ENCODE measurements at places on chromosomes 7 and 10.

DNA sequence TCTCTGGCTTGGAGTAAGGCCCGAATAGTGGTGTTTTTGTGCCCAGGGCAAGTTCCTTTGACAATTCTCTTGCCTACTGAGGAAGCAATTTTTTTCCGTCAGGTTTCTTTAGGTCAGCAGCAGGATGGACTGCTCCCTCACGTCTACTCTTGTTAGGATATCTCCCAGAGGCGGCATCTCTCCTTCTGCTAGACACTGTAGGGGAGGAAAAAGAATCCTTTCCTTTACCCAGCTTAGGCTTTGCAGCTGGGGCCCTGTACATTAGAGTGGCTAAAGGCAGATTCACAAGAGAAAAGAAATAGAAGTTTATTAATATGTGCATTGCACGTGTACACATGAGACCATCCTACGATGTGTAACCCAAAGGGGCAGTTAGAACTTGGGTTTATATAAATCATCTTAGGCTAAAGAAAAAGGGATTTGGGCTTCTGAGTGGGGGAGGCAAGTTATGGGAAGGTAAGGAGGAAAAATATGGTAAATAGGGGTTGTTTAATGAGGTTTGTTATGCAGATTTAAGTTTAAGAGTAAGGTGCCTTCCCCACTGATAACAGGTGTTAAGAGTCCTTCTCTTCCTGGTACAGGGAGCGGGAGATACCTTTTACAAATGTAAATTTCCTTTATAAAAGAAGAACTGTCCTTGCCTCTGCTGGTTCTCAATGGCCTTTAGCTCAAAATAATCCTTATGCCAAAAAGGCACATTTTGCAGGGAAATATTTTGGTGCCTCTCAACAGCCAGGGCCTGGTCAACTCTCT, 156.4 kb downstream of the AOAH start:
- H3K36me3 ChIP-seq, result peaks cover 40% of the 10 kb centered on the region
- H3K4me1 ChIP-seq, result peaks cover 18% of the 10 kb centered on the region
- no peak overlapping the region for H3K27ac ChIP-seq
- DNase-seq, result no peak

GRCh38 chr10:36003688-36004087, 361.6 kb upstream of the FZD8 start:
- DNase-seq, result no peak
- no peaks in the 10 kb centered on the region for H3K4me1 ChIP-seq
- H3K4me3 ChIP-seq, result no peak overlapping the region
- H3K36me3 ChIP-seq, result no peaks in the 10 kb centered on the region
- H3K27me3 ChIP-seq, result no peaks in the 10 kb centered on the region
- H3K27ac ChIP-seq, result no peak overlapping the region

DNA sequence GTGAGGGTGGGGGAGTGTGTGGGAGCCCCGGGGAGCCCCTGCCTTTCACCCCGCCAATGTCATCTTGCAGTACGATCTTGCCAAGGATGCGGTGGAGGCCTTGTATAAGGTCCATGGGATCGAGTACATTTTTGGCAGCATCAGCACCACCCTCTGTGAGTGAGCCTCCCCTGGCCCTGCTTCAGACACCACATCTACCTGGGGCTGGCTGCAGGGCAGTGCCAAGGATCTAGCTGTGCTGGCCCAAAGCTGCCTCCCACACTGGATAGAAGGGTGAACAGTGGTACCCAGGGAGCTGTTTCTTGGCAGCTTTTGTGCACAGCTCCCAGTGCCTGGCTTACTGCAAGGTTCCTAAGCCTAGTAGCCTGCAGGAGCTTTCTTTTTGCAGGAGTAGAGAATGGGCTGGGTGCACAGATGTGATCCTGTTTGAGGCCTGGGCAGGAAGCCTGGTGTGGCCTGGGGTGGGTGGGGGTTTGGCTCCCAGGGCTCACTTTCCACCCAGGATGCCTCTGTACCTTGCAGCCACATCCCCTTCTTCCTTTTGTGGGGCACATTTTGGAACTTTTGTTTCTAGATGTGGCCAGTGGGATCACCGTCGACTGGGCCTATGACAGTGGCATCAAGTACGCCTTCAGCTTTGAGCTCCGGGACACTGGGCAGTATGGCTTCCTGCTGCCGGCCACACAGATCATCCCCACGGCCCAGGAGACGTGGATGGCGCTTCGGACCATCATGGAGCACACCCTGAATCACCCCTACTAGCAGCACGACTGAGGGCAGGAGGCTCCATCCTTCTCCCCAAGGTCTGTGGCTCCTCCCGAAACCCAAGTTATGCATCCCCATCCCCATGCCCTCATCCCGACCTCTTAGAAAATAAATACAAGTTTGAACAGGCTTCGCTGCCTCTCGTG, 12.2 kb upstream of the CPA1 start:
- H3K27ac ChIP-seq, result no peak overlapping the region
- no peaks in the 10 kb centered on the region for H3K36me3 ChIP-seq
- DNase-seq, result no peak
- no peaks in the 10 kb centered on the region for H3K4me1 ChIP-seq

- no peak for DNase-seq
- H3K27ac ChIP-seq, result no peak overlapping the region
- H3K4me1 ChIP-seq, result no peaks in the 10 kb centered on the region
- H3K27me3 ChIP-seq, result no peaks in the 10 kb centered on the region
- no peaks in the 10 kb centered on the region for H3K36me3 ChIP-seq
Measured at GRCh38 chr10:34216348-34216945, 598.6 kb downstream of the PARD3 start.

- H3K27me3 ChIP-seq, result no peaks in the 10 kb centered on the region
- no peak for DNase-seq
- H3K4me1 ChIP-seq, result no peaks in the 10 kb centered on the region
- H3K4me3 ChIP-seq, result no peak overlapping the region
- H3K36me3 ChIP-seq, result peaks cover 64% of the 10 kb centered on the region
Measured at GRCh38 chr10:6465437-6465836, 114.6 kb downstream of the PRKCQ start.

DNA sequence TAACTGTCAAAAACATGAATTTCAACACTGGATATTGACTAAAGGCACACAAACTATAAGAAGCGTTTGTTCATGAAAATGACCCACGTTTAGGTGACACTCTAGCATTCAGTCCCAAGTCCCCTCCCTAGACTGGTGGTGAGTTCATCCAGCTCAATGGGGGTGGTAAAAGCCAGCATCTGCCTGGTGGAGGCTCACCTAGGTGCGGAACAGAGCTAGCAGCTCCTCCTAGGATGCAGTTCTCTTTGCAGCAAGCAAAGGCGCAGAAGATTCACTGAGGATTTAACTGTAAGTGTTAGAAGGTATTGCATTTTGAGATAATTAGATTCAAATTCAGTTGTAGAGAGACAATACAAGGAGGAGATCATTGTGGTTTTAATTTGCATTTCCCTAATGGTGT, 87.6 kb downstream of the VSTM2A start:
- H3K4me1 ChIP-seq, result no peaks in the 10 kb centered on the region
- DNase-seq, result no peak
- no peak overlapping the region for H3K27ac ChIP-seq
- no peaks in the 10 kb centered on the region for H3K36me3 ChIP-seq
- H3K4me3 ChIP-seq, result no peak overlapping the region
- H3K27me3 ChIP-seq, result no peaks in the 10 kb centered on the region

GRCh38 chr7:131131746-131132431, 195.8 kb upstream of the MKLN1 start:
- no peaks in the 10 kb centered on the region for H3K27me3 ChIP-seq
- H3K4me1 ChIP-seq, result no peaks in the 10 kb centered on the region
- no peak for DNase-seq

DNA sequence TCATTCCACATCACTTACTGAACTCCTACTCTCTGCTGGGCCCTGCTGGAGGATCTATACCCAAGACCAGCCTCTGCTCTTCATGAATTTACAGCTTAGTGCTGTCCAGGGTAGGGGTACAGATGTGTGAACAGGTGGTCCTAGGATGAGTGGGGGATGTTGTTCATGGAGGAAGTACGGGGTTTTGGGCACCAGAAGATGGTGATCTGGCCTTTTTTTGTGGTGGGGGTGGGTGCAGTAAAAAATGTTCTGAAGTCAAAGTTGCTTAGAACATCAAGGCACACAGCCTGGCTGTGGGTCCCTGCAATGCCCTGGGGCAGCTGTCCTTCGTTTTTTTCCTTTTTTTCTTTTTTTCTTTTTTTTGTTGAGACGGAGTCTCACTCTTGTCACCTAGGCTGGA, 34.2 kb upstream of the GNA12 start:
- H3K4me3 ChIP-seq, result no peak overlapping the region
- no peak for DNase-seq
- H3K27me3 ChIP-seq, result no peaks in the 10 kb centered on the region

DNA sequence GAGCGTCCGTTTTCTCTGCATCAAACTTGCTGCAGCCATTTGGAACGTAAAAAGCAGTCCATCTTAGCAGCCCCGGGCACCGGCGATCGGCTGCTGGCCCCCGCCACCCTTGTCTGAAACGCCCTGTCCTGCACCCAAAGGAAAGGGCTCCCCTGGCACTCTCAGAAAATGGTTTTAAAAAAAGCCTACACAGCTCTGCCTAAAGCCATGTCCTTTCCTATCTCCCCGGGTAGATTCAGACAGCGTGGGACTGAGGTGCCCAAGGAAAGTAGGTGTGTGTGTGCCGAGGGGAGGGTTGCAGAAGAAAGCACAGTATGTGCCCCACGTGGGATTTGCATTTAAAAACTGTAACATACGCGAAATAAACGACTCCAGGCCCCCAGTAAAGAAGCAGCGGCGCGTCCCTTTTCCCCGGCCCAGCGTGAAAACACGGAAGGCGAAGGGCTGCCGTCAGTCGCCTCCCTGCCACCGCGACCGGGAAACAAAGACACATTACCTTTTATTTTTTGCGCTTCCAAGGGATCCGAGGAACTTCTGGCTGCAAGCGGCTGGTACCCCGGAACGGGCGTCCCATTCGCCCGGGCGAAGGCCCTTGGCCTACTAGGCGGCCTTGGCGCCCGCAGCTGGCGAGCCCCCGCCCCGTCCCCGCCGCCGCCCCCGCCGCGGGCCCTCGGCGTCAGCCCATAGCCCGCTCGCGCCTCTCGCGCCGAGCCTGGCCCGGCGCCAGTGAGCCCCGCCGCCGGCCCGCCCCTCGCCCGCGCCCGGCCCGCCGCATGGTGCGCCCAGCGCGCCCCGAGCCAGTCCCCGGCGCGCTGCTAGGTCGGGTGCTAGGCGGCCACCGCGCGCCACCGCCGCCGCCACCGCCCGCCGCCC, 304.6 kb downstream of the PRPF18 start:
- no peak for DNase-seq
- H3K36me3 ChIP-seq, result no peaks in the 10 kb centered on the region

GRCh38 chr10:6490614-6491013, 89.5 kb downstream of the PRKCQ start:
- peaks cover 60% of the 10 kb centered on the region for H3K4me1 ChIP-seq
- no peaks in the 10 kb centered on the region for H3K27me3 ChIP-seq
- H3K36me3 ChIP-seq, result peaks cover 68% of the 10 kb centered on the region
- no peak for DNase-seq
- no peak overlapping the region for H3K4me3 ChIP-seq
- H3K27ac ChIP-seq, result peak overlapping the region; percentile 99

- no peak overlapping the region for H3K27ac ChIP-seq
- DNase-seq, result no peak
- no peaks in the 10 kb centered on the region for H3K4me1 ChIP-seq
- no peak overlapping the region for H3K4me3 ChIP-seq
- H3K36me3 ChIP-seq, result no peaks in the 10 kb centered on the region
- no peaks in the 10 kb centered on the region for H3K27me3 ChIP-seq
Measured at GRCh38 chr10:51289519-51289918, 215.2 kb downstream of the PRKG1 start.

GRCh38 chr10:77939561-77940001, 13.0 kb upstream of the DLG5 start:
- H3K4me3 ChIP-seq, result no peak overlapping the region
- H3K27ac ChIP-seq, result no peak overlapping the region
- no peaks in the 10 kb centered on the region for H3K27me3 ChIP-seq

- no peaks in the 10 kb centered on the region for H3K4me1 ChIP-seq
- DNase-seq, result no peak
- no peaks in the 10 kb centered on the region for H3K36me3 ChIP-seq
Measured at GRCh38 chr10:122454603-122455080, at the start of gene ARMS2. TSS of gene ARMS2 (plus strand) at chr10:122454653. CDS start at chr10:122454728, 75 bp downstream.

GRCh38 chr10:131314799-131315198, 3.3 kb upstream of the TCERG1L start:
- H3K27me3 ChIP-seq, result peaks cover 3% of the 10 kb centered on the region
- peaks cover 5% of the 10 kb centered on the region for H3K4me1 ChIP-seq
- no peak for DNase-seq
- no peak overlapping the region for H3K27ac ChIP-seq
- no peak overlapping the region for H3K4me3 ChIP-seq

DNA sequence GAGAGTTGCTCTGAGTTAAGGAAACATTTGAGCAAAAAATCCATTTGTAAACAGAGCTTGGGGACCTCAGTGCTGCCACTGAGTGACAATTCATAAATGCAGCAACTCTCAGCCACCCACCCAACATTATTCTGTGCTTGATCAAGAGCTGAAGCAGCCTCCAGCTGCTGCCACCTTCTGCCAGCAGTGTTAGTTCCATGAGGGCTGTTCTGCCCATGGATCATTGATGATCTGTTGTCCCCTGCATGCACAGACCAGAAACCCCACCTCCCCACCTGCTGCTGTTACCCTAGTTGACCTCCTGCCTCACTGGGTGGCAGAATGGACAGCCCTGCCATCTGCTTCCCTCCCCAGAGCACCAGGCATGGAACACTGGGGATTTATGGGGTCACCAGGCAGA, 305.4 kb downstream of the KCNMA1 start:
- no peaks in the 10 kb centered on the region for H3K4me1 ChIP-seq
- no peaks in the 10 kb centered on the region for H3K36me3 ChIP-seq
- H3K27ac ChIP-seq, result no peak overlapping the region

- H3K27ac ChIP-seq, result no peak overlapping the region
- no peak for DNase-seq
- no peaks in the 10 kb centered on the region for H3K27me3 ChIP-seq
- H3K36me3 ChIP-seq, result peaks cover 48% of the 10 kb centered on the region
- H3K4me1 ChIP-seq, result no peaks in the 10 kb centered on the region
Measured at GRCh38 chr7:16619979-16620408, 25.6 kb downstream of the ANKMY2 start.

DNA sequence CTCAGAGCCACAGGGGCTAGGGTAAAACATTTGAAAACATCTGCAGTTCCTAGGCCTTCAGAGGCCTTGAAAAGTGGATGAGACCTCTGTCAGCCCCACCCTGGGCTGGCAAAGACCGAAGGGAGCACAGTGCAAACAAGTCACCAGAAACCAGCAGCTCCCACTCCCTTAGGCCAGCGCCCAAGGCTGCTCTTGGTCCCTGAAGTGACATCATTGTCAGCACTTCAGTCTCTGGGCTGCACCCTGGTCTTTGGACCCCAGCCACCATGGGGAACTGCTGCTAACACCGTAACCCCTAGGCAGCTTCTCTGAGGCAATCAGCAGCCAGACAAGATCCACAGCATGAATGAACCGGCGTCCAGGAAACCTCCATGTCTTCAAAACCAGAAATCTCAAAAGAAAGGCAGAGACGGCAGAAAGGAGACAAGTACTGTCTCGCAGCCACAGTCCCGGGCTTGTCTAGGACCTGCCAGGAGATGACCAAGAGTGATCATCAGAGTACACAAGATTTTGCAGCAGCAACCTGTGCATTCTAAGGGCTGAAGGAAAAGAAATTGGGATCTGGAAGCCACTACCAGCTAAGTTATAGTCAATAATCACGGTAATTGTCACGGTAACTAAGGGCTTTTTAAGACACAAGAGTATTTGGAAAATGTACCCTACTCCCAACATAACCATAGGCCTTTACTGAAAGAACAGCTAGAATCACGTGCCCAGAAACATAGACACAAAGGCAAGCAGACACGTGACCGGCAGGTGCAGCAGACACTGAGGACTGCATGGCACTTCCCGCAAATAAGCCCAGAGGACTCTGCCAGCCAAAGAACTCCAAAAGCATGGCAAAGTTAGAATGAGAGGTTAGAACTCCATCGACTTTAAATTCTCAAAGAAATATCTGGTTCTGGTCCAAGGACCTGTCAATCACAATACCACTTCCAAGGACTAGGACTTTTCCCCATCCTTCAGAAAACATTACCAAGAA, 23.3 kb downstream of the CPXM2 start:
- DNase-seq, result no peak
- H3K4me3 ChIP-seq, result no peak overlapping the region
- no peak overlapping the region for H3K27ac ChIP-seq
- H3K27me3 ChIP-seq, result no peaks in the 10 kb centered on the region
